ENCODE measurements at places on chromosomes 1 and 21.

- DNase-seq, result no peak
These were observed 13.1 kb upstream of the VAMP4 start for GRCh38 chr1:171754971-171755370.

DNA sequence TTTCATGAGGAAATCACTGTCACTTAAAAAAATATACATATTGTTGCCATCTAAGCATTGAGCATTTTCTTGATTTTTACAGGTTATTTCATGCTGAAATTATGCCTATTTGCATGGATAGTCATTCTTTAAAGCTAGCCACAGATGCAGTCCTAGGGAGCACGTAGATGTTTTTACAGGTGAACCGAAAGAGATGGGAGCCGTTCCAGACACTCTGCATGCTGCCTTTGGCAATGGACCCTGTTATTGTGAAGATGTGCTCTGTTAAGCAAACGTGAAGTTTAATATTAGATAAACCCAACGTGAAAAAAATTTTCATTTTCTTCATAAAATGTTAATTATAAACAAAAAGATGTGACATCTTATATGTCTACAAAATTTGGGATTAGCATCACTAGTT is 7.1 kb downstream of the PROX1 start:
- no peak for DNase-seq

- DNase-seq, result no peak
These were observed 38.2 kb upstream of the CSF3R start for GRCh38 chr1:36520771-36521420.

DNA sequence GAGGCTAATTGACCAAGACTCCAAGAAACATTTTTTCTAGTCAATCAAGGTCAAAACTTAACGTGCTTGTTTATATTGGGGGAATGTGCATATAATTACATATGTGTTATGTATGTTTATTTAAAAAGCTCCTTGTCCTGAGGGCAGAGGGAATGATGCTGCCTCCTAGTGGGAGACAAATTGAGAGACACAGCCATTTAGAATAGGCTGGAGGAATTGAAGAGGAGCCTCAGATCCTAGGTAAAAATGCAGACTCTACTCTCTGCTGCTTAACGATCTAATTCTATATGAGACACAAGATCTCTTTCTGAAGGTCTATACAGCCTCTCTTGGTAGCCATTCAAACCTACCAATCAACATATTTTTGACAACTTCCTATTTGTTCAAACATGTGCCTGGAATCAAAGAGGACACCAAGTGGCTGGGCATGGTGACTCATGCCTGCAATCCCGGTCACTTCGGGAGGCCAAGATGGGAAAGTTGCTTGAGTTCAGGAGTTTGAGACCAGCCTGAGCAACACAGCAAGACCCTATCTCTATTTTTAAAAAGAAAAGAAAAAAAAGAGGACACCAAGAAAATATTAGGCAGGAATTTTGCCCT is 136.6 kb upstream of the ZNF648 start:
- no peak for DNase-seq

DNA sequence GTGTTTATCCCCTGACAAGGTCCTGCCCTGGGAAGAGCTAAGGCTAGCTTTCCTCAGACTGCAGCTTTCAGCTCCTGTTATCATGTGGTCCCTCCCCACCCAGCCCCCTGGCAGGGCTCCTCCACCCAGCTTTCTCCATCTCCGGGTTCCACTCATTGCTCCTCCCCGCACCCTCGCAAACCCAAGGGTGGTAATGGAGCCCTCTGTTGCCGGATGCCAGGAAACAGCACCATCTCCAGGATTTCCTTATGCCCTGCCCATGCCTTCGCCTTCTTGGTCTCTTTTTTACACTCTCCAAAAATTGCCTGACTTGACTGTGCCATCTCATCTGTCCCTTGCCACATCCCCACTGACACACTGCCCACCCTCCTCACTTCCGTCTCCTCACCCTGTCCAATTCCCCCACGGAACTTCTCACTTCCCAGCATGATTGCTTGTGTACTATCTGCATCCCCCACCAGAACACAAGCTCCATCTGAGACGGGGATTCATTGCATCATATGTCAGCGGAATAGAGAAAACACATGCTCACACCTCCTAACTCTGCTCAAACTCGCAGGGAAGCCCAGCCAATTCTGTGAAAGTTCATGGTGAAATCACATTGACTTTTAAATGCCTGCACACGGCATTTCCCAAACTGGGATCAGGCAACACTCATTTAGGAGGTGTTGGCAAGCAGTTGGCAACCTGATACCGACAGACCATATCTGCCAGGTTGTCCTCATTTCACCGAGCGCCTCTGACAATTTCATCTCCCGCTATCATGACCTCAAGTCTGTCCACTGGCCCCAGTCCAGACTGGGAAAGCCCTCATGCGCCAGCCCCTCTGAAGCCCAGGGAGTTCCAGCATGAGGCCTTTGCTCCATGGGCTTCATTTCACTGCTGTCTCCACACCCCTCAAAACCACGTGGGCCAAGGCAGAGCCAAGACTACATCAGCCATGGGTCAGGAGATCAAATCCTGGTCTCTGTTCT is 201.1 kb downstream of the MATN1 start:
- DNase-seq, result peak; percentile 80

DNA sequence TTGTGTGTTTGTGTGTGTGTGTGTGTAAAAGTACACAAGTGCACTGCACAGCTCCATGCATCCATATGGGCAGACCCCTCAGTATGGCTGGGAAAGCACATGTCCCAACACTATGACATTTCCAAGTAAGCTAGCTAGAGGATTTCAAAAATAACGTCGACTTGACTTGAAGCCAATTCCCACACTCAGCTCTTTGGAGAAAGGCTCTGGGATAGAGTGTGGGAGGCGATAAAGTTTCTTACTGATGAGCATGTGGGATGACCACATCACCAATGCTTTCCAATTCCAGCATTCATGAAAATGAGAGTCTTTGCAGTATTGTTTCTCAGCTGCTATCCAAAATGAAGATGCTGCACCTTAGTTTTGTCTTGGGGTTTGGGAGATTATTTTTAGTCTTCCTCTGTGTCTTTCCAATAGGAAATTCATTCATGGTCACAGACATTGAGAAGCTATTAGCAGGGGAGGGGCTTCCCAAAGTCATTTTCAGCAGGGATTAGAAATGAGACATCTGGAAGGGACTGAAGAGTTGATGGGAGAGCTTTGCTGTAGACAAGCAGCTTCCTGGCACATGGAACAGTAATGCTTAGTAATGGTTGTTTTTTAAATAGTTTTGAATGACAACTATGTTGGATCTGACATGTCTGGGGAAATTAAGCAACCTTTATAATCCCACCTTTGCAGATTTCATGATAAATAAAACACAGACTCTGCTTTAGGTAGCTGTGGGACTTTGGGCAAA is 143.5 kb downstream of the ASTN1 start:
- no peak for DNase-seq

- DNase-seq, result no peak
These were observed 1.3 kb downstream of the INAVA start for GRCh38 chr1:200895801-200896530.

- no peak for DNase-seq
These were observed 405.5 kb downstream of the MATN1 start for GRCh38 chr1:30317921-30318320.

DNA sequence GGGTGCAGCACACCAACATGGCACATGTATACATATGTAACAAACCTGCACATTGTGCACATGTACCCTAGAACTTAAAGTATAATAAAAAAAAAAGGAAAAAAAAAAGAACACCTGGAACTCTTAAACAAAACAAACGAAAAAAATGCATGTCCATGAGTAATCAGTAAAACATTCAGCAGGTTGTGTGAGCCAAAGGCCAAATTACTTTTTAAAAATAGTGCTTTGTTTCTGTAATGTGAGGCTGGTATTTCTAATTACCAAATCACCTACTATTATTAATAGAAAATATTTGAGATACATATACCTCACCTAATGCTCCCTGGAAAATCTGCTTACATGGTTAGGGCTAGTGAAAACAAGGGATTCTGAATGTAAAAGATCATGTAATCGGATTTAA is 294.4 kb upstream of the NR5A2 start:
- no peak for DNase-seq

DNA sequence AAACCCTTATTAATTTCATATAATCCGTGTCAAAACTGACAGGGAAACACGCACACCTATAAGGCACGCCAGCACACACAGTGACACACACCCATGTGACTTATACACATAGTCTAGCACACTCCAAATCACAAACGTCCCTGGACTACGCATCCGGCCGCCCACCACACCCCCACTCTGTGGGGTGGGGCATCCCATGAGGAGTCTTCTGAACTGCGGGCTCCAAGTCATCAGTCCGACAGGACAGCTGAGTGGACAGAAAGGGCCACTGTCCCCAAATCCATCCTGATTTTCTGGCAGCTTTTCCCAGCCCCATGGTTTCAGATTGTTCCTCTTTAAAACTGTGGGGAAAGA is 829 bp downstream of the PEA15 start:
- no peak for DNase-seq

DNA sequence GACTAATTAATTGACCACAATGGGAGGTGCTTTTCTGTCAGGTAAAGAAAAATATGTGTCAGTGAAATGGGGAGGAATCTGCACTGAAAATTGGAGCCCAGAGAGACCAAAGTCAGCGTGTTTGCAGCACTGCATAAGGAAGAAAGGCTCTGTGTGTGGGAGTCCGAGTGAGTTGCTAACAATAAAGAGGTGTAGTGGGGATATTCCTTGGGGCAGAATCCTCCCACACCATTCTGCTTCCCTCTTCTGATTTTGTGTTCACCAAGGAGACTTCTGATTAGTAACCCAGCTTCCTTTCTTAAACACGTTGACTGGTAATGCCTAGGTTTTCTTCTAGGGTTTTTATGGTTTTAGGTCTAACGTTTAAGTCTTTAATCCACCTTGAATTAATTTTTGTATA is 240.5 kb downstream of the RPS6KC1 start:
- DNase-seq, result no peak

GRCh38 chr1:1157914-1158710 is 15.6 kb upstream of the TTLL10 start:
- DNase-seq, result no peak

- DNase-seq, result no peak
These were observed 59.9 kb upstream of the CNN3 start for GRCh38 chr1:94986783-94987182.

- DNase-seq, result peak; percentile 66
These were observed 17.3 kb downstream of the NOC2L start for GRCh38 chr1:941588-942383.

GRCh38 chr1:209383907-209384709 is 199.4 kb upstream of the CAMK1G start:
- DNase-seq, result no peak

GRCh38 chr1:154574716-154575115 is 7.1 kb downstream of the CHRNB2 start:
- DNase-seq, result no peak

GRCh38 chr1:9651220-9651564 is 339 bp upstream of the PIK3CD start:
- no peak for DNase-seq

- peak; percentile 36 for DNase-seq
These were observed 77.4 kb downstream of the HLX start for GRCh38 chr1:220956501-220957232.

GRCh38 chr1:79745929-79746328 is 739.4 kb upstream of the ADGRL4 start:
- no peak for DNase-seq

- no peak for DNase-seq
These were observed 22.6 kb downstream of the RIPK4 start for GRCh38 chr21:41744028-41744930.

GRCh38 chr1:117613249-117613968 is 7.6 kb downstream of the TENT5C start:
- DNase-seq, result no peak

DNA sequence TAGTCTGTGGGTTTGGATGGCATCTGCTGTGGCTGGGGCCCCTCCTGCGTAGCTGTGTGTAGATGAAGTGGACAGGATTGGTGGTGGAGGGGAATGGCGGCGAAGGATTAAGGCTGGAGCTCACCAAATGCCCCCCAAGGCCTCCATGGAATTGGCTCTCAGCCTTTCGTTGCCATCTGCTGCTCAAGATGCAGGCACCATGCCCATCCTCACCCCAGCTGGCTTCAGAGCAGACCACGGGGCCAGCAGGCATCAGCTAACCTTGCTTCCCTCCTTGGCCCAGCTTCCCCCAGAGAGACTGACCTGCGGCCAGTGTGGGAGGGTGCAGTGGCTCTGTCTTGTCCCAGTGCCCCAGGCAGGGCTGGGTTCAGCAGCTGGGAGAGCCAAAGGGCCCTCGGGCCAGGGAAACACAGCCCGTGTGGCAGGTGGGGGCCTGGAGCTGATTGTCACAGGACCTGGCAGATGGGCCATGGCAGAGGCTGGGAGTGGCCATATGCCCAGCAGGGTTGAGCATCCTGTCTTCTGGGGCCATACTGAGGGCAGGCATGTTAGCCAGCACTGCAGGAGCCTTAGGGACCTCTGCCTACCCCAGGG is 66.8 kb upstream of the ACTL8 start:
- DNase-seq, result no peak

DNA sequence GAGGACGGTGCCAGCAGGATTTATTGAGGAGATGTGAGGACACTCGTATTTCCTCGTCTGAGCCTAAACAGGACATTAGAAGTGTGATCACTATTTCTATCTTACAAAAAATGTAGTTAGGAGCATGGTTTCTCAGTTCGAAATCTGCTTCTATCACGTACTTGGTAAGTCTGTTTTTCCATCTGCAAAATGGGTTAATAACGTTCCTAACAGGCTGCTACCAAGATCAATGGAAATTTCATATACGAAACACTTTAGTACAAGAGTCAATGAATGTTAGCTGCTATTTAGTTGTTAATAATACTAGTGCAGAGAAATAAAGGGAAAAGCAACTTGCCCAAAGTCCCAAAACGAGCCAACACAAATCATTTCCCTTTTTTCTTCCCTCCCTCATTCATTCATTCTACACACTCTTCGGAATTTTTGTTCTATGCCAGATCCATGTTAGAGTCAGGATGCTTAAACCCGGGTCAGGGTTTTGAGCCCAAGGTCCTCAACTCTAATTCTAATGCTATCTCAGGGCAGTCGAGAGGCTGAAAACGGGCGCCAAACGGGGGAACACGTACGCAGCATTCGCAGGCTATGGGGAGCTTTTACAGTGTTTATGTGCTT is 608 bp downstream of the SNRNP40 start:
- no peak for DNase-seq

- DNase-seq, result no peak
These were observed 31.8 kb upstream of the FBXO28 start for GRCh38 chr1:224082146-224082545.

GRCh38 chr1:5430911-5431697 is 561.1 kb downstream of the NPHP4 start:
- no peak for DNase-seq

DNA sequence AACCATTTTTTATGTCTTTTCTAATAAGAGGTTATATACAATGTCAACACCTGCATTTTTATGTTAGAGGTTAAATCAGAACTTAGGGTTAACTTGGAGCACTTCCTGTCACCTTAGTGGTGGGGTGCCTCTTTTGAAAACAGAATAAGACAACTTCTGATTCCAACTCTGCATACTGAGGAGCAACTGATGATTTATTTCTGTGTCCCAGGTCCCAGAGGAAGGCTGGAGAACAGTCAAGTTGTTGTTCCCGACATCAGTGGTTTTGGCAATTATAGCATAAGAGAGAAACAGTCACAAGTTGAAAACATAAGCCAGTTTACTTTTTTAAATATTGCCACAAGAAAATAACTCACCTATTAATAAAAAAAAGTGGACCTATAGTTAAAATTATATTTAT is 871.0 kb upstream of the ADAMTS5 start:
- DNase-seq, result no peak

- no peak for DNase-seq
These were observed 34.6 kb upstream of the FMO3 start for GRCh38 chr1:171055966-171056643.

GRCh38 chr1:178137238-178137637 is 43.3 kb downstream of the RASAL2 start:
- DNase-seq, result no peak
